ENCODE measurements at places on chromosomes 11 and 22.
A peak's percentile ranks its signal among the peaks of the same experiment; 100 is the strongest.

DNA sequence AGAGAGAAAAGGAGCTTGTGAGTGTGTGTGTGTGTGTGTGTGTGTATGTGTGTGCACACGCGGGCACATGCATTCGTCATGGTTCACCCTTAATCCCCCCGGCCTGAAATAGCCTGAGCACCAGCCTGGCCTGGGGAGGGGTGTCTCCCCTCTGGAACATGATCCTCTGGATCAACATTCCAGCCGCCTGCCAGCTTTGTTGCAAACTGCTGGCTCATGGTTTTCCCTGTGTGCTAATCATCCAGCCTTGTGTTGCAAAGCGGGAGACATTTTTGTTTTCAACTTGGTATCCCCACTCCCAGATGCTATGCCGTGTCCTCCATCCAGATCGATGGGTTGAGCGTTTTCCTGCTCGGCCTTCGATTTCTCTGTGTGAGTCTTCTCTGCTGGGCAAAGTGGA lies 94.3 kb downstream of the FEZ1 start:
- DNase-seq, result peak; percentile 26

DNA sequence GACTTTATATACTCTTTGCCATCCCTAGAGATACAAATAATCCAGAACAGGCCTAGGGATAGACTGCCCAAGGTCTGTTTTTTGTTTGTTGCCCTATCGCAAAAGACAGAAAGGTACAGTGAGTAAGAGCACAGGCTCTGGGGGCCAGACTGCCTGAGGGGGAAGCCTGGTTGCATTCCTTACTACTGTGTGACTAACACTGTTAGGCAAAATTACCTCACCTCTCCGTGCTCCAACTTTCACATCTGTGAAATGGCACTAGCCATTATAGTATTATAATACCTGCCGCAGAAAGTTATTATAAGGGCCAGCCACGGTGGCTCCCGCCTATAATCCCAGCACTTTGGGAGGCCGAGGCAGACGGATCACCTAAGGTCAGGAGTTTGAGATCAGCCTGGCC lies 14.5 kb downstream of the SLC35F2 start:
- peak; percentile 52 for DNase-seq

- DNase-seq, result no peak
Observed at GRCh38 chr22:41191467-41191866, 13.6 kb upstream of the L3MBTL2 start.

DNA sequence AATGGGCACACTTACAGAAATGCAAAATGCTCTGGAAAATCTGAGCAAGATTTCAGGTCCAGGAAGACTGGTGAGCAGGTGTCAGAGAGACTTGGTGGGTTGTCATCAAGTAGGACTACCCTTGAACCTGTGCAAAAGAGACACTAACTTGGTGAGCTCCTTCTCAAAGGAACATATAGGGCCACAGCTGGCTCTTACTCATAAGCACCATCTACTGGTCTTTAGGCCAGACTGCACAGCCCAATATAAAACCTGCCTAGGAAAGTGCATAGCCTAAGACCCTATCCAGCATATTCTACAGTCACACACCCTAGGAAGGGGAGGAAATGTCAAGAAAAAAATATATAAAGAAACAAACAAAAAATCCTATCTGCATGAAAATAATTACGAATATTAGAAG lies 18.2 kb upstream of the OR10W1 start:
- DNase-seq, result peak; percentile 60

DNA sequence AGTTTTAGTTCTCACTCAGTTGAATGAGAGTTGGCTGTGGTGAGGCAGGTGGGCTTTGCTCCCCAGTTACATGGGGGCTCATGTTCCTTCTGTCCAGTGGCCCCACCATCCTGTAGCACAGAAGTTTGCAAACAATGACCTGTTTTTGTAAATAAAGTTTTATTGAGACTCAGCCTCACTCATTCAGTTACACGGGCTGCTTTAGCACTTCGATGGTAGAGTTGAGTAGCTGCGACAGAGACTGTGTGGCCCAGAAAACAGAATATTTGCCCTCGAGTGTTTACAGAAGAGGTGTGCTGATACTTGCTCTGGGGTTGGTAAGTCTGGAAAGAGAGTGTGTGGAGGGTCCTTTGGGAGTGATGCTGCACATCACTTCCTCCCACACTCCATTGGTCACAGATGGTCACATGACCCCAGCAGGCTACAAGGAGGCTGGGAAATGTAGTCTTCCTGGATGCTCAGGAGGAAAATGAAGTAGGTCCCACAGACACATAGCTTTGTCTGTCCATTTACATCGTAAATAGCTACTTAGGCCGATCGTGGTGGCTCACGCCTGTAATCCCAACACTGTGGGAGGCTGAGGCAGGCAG lies 34.6 kb downstream of the IFT27 start:
- no peak for DNase-seq

GRCh38 chr11:2517016-2517385 lies 72.2 kb downstream of the KCNQ1 start:
- DNase-seq, result no peak

- DNase-seq, result peak; percentile 99
Observed at GRCh38 chr11:35579557-35580396, 38.5 kb upstream of the FJX1 start.

DNA sequence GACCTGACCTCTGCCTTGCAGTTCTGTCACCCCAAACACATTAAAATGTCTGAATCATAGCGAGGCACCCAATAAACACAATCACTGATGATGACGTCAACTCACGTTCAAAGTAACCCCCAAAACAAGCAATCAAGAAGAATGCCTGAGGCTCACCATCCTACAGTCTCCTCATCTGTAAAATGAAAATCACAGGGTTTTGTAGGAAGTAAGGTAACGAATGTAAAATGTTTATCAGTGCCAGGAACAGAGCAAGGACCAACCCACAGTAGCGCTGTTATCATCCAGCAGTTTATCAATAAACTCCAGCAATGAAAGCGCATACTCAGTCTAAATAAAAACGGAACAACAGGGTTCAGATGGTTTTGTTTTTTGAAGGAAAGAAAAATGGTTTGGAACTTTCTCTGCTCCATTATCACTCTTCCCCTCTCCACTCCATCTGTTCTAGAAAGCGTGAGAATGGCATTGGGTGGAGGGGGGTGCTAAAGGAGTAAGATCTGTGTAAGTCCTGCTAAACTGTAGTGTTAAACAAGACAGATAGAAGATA lies 110.5 kb downstream of the MICAL3 start:
- DNase-seq, result peak; percentile 58

- DNase-seq, result no peak
Observed at GRCh38 chr11:11555208-11555607, 66.6 kb downstream of the GALNT18 start.

DNA sequence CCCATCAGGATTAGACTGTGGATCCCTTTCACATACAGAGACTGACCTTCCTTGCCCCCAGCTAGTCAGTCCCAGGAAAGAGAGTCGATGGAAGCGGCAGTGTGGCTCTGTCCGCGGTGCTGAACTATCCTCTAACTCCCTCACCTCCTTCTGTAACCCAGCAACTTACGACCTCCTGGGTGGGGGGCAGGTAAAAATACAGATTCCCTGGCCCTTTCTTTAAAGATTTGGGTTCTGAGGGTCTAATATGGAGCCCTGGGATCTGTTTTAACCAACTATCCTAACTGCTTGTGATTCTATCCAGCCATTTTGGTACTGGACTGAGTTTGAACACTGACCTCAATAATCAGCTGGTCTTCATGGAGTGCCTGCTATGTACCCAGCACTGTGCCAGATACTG lies 23.2 kb downstream of the MFNG start:
- DNase-seq, result peak; percentile 49

GRCh38 chr22:46062971-46063631 lies 86.1 kb upstream of the WNT7B start:
- no peak for DNase-seq

DNA sequence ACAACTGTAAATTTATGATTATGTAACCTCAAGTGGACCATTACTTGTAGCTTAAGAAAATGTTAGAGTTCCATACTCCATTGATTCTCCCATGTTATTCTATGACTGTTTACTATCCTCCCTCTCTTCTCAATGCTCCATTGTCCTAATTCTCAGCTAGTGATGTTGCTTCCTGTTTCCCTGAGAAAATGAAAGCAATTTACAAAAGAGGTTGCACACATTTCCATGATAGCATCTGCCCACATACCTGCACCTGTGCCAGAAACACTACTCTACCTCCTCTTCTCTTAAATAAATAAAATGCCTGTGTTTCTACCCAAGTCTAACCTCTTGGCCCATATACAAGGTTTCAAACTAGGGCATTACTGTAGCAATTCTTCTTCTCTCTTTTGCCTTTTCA lies 1620.9 kb downstream of the FAM181B start:
- DNase-seq, result no peak

DNA sequence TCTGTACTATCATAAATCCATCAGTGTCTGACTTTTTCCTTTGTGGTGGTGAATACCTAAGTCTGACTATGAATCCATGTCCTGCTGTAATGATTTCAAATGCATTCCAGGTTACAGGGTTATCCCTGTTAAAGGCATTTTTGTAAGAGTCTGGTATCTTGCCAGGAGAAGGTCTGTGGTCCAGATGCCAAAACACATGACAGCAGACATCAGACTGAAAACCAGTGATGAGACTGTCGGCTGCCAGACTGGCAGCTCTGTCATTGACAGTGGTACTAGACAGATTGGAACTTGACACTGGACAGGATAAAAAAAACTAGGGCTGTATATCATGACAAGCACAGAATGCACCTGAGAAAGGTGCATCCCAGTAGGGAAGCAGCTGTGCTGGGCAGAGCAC lies 301.8 kb upstream of the FAT3 start:
- DNase-seq, result no peak

DNA sequence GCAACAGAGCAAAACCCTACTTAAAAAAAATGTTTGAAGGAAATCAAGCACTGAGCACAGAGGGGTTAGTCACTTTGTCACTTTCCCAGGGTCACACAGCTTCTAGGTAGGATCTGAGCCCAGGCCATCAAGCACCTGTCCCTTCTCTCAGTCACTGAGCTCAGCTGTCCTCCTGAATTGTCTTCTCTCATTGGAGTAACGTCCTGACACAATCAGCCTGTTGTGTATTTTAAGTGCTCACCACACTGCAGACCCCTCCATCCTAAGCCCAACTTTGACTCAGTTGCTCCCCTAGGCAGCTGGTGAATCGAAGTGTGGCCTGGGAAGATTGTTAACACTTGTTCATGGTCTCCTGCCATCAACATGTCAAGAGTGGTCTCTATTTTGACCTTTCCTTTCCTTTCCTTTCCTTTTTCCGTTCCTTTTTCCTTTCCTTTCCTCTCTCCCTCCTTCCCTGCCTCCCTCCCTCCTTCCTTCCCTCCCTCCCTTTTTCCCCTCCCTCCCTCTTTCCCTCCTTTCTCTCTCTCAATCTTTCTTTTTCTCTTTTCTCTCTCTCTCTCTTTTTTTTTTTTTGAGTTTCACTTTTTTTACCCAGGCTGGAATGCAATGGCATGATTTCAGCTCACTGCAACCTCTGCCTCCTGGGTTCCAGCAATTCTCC lies 76.1 kb downstream of the PIWIL3 start:
- DNase-seq, result no peak

- DNase-seq, result no peak
Observed at GRCh38 chr11:12246989-12247388, 130.4 kb upstream of the PARVA start.

DNA sequence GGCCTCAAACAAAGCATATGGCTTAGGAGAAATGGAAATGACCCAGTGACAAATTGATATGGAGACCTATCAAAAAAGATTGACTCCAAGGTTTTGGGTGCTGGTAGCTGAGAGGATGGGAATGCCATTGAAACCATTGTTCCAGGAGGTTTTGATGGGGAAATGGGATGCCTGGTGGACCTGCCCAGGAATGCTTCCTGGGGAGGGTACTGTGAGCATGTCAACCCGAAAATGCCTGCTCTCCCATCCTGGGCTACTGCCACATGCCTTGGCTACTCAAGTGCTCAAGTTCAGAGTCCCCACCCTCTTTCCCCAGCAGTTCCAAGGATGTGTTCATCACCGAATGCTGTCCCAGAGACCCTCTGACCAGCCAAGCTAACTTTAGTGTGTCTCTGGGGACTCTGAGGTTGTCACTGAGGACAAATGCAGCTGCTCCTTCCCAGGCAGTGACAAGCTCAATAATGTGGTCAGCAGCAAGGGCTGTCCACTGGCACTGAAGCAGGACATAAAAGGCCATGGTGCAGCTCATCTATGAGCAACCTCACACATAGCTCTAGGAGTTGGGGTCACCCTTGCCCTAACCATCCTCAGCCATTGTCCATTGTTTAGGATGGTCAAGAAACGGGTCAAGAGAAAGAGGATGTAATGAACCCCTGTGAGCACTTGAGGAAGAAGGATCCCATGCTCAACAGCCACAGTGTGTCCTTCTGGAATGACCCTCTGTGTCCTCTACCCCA lies 83.7 kb downstream of the TRIM29 start:
- DNase-seq, result no peak

- DNase-seq, result no peak
Observed at GRCh38 chr11:28457481-28458065, 349.4 kb downstream of the METTL15 start.

GRCh38 chr11:73537969-73538368 lies 59.9 kb downstream of the FAM168A start:
- DNase-seq, result no peak

- DNase-seq, result no peak
Observed at GRCh38 chr11:131938351-131938751, 567.9 kb downstream of the NTM start.

DNA sequence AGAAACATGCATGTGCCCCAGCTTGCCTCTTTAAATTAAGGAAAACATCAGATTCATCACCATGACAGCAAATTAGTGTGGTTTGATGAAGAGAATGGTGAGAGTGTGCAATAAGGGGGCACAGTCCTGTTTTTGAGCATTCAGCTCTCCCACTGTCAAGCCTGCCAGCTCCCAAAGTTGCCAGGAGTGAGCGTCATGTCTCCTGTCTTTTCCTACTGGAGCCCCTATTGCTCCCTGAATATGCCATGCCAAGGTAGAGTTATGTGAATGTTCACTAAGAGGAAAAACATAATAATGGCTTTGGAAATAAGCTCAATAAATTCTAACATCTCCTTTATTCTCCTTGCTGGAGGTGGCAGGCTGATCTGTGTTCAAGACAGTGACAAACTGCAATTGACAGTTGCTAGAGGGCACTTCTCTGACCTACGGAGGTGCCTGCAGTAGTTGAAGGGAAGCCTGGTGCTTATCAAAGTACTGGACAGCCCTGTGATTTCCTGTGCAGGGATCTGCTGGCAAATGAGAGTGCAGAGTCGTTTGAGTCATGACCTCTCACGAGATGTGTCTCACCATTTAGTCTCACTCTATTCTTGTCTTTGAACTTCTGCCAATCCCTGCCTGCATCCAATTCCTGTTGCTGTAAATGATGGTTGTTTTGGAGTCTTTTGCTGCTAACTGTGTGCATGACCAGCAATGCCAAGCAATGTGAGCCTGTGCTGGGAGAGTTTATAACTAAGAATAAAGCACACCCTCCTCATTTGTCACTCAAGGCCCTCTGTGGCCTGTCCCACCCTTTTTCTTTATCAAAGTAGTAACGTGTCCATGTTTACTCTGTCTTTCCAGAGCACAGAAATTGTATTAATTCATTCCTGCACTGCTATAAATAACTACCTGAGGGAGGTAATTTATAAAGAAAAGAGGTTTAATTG lies 34.8 kb downstream of the MRGPRX2 start:
- peak; percentile 1 for DNase-seq
